Stimulated activated CD4-positive, alpha-beta T cell treated with anti-CD3 and anti-CD28 coated beads, Interleukin-15, amount 100 ng/mL, for 1 hour (primary cell): ENCODE measurements at places on chromosomes 1 and 21.
A peak's percentile ranks its signal among the peaks of the same experiment; 100 is the strongest.

DNA sequence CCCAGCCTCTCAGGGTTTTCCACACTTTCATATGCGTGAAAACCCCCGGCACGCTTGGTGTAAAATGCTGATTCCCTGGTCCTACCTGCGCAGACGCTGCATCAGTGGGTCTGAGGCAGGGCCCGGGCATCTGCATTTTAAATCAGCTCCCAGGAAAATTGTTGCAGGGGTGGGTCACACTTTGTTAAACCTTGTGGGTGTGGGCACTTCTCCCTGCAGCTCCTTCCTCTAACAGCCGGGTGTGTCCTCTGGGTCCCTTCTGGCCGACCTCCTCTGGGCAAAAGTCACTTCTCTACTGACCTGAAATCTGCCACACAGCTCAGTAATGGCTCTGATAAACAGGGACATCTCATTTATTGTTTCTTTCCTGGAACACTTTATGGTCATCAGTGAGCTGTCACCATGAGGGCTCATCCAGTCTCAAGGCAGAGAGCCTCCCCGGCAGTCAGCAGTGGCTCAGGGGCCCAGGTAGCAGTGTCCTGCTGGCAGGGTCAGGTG lies 52.8 kb upstream of the TMPRSS2 start:
- no peak for DNase-seq

- no peak for DNase-seq
These were observed at the start of gene CFAP74 for GRCh38 chr1:2003541-2004131. TSS of gene CFAP74 (minus strand) at chr1:2003786. CDS start at chr1:1990956, 12,830 bp downstream.

GRCh38 chr1:97307568-97307967 lies 586.0 kb downstream of the PTBP2 start:
- DNase-seq, result no peak

DNA sequence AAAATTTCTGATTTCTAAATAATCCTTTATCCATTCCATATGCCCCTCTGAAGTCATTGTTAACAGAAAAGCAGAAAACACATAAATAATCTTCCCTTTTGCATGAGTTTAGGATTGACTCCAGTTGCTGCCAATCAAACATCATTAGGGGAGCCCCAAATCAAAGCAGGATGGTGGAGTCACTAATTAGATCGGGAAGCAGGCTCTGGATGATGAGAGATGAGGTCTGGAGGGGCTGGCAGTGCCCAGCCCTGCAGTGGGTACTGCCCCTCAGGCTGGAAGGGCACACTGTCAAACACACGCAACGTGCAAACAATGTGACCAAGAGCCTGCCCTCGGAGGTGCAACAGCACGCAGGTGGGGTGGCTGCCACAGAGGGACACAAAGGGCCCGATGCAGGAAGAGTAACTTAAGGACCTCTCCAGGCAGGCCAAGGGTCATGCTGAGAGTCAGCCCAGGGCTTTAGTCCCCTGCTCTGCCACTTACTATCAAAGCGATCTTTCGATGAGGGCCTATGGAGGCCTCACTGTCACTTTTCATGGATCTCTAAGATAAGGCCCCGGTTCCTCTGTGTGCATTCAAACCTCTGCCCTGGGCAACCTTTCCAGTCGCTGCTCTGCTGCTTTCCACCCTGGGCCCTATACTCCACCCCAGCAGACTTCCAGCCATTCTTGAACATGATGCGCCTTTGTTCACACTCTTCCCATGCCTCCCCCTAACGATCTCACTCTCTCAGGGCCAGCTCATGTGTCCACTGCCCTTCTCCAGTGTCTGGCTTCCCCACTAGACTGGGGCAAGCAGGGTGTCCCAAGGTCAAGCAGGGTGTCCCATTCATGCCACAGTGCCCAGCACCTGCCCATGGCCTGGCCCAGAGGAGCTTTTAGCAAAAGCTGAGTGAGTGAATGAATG lies 98.9 kb downstream of the DMRTB1 start:
- no peak for DNase-seq

DNA sequence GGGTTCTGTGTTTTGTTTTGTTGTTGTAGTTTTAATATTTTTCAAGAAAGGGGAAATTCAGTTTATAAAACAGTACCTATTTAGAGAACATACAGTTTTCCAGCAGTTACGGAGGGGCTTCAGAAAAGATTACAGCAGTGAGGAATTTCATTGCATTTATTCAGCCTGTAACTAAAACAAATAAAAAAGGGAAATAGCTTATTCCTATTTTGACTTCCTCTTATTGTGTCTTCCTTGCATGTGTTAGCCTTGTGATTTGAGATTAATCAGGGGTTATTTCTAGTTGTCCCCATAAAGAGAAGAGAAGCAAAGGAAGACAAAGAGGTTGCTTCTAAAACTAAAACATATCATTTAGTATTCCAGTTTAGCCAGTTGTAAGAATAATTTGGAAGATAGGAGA lies 35.0 kb downstream of the CTTNBP2NL start:
- no peak for DNase-seq

GRCh38 chr1:114108751-114109255 lies 44.9 kb downstream of the SYT6 start:
- DNase-seq, result no peak

DNA sequence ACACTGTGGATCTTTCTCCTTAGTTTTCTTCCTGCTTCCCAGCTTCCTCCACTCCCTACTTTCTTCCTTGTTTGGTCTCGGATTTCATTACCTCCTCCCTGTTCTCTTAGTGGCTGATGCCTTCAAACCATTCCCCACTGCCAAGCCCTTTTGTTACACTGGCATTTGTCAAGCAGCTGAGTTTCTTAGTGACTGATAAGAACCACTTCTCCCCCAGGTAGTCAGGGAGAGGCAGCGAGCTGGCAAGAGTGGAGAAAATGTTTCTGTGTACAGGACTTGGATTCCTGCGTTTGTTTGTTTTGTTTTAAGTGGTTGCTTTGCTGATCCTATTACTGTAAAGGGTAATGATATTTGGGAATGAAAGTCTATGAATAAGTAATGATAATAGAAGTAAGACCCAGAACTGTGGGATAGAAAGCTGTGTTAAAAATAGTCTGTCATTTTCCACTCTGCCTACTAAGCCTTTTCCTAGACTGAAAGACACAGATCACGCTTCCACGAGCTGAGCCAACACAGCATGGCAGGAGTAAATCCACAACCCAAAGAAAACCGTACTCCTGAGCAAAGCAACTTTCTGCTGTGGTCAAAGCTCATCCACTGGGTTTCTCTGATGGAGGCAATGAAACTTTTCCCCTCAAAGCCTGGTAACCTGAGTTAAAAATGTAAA lies 10.1 kb upstream of the SERTAD4 start:
- no peak for DNase-seq

DNA sequence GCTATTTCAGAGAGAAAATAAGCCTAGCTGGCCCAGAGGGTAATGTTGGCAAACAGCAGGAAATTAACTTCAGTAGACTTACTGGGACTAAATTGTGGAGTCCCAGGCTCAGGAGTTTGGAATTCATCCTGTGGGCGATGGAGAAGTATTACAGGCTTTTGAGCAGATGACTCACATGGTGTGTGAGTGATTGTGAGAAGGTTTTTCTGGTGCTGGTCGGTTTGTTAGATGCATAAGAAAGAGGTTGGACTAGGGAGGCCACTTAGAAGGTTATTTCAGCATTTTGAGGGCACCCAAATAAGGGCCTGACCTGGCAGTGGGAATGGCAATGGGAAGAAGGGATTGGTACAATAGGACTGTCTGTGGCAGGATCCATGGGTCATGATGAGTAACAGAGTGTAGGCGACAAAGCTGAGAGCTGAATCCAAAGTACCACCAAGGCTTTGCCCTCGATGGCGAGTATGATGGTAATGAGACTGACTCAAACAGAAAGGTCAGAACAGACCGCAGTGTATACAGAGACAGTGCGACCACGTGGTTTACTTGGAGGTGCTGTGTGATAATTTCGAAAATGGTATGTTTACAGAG lies 69.2 kb upstream of the KIF26B start:
- DNase-seq, result no peak

DNA sequence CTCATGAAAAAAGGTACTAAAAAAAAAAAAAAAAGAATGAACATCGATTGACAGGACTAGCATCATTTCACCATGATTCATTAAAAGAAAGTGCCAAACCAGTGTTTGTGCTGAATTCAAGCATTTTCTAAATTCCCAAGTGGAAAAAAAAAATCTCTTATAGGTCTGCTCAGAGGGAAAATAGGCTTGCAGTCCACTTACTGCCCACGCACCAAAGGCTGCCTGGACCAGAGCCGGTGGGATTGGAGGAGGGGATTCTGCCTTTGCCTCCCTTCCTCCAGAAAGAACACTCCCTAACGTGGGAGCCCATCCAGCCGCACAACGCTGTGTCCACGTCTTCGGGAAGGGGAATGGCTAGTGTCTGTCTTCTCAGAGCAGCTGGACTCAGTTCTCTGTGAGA lies 5.5 kb upstream of the TRAPPC10 start:
- no peak for DNase-seq

- DNase-seq, result no peak
These were observed 65.3 kb downstream of the ZNF697 start for GRCh38 chr1:119582801-119583200.

GRCh38 chr1:103525114-103525606 lies 339 bp upstream of the RNPC3 start:
- no peak for DNase-seq

DNA sequence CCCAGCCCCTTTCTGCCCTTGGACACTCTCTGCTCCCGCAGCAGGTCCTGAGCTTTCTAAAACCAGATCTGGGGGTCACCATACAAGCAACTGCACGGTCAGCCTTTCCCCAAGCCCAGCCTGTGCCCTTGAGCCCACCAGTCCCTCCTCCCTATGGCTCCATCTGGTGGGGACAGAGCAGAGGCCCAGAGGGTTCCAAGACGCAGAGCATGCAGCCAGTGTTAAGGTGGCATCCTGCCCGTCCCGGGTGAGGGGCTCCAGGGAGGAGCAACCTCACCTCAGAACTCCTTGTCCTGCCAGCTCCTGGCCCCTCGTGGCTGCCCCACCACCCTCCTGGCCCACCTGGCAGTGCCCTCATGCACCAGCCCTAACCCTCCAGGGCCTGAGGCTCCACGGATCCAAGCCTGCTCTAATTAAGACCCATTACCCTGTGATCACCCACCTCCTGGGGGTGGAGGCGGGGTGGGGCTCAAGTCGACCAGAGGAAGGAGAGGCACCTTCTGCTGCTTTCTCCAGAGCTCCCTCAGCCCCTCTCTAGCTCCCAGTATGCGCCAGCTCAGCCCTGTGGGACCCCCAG lies 8.5 kb downstream of the CHD5 start:
- no peak for DNase-seq

DNA sequence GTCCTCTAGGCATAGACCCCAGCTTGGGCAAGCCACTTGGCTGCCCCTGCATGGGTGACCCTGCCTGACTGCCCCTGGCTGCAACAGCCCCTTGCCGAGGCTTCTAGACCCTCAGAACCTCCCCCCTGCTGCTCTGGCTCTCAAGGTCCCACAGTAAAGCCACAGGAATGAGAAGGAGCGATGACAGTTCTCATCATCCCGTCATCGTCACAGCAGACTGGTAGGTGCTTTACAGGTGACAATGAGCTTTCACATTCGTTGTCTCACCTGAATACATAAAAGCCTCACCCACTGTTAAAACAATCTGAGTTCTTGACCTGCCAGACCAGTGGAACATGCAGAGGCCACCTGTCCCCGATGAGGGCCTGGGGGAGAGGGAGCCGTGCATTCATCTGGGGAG lies 36.0 kb upstream of the GPR157 start:
- DNase-seq, result no peak

DNA sequence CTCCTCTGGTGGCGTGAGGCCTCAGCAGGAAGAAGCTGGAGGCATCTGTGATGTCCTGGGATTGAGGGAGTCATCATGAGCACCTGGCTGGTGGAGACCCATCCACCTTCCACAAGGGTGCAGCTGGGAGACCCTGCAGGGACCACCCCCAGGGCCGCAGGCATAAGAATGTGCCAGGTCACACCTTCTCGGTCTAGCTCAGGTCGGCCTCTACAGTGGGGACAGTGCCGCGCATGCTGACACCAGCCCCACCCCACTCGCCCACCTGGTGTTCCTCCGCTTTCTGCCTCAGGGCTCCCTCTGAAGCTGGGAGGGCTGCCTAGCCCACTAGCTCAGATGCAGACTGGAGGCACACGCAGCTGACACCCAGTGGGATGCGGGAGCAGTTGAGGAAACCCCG lies 5.8 kb upstream of the PAQR7 start:
- DNase-seq, result no peak

DNA sequence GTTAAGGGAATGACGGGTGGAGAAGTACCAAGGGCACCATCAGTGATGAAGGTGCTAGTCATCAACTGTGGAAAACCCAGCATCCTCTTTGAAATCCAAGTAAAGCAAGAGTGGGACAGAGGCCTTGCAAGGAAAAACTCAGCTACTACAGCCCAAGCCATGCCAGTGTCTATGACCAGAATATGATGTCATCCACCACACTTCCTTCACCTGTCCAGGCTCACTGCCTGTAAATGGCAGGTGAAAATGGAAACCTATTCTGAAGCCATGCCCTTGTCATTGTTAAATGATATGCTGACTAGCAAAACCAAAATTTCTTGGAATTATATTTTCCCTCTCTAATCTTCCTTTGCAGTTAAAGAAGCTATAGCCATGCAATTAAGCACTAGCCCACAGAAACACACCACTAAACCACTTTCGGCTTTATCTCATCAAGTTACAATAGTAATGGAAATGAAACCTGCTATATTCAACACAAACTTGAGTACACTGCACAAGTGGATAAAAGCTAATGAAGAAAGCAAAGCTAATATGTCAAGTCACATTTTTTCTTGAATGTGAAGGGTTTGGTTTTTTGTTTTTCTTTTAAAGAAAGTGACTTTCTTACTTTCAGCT lies 96.3 kb upstream of the RALGPS2 start:
- DNase-seq, result no peak

DNA sequence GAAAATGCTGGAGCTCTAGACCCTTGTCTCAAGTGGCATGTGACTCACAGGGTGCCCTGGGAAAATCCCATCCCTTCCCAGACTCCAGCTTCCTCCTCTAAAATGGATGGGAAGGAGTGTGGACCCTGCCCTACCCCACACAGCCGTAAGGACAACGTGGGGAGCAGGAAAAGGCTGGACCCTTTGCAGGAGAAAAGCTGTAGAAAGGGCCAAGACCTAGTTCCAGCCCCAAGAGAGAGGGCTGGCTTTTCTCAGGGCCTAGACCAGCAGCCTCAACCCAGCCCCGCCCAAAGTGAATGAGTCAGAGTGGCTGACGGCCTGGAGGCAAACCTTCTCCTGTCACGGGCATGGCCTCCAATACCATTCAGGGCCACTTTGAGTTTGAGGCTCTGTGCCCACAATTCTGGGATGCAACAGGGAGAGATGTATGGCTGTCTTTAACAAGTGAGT lies 1.1 kb downstream of the LAMB3 start:
- DNase-seq, result peak; percentile 21

GRCh38 chr1:51222809-51223208 lies 13.3 kb upstream of the RNF11 start:
- DNase-seq, result no peak
